ENCODE measurements at places on chromosomes 5 and 9.

- DNase-seq = peak; percentile 40
Measured at GRCh38 chr5:102545175-102545574, 46.4 kb upstream of the SLCO6A1 start.

DNA sequence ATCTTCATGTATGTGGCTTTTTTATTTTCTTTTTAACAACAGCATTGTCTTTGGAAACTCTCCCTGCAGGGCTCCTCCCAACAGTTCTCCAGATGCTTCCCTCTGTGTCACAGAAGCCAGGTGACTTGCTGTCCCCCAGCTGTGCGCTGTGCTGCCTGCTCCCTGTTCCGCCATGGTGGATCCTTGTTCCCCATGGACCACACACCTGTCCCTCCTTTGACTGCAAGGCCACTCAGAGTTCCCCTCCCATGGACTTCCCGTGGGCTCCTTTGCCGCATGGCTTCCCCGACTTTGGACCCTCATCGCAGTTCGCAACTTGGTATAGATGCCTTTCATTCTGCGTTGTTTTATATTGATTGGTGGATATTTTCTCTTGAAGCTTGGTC is 18.6 kb downstream of the ANKRD33B start:
- DNase-seq = no peak

GRCh38 chr9:138073808-138074207 is 196.2 kb downstream of the CACNA1B start:
- no peak for DNase-seq

- DNase-seq = no peak
Measured at GRCh38 chr5:152400846-152401245, 4.2 kb downstream of the NMUR2 start.

DNA sequence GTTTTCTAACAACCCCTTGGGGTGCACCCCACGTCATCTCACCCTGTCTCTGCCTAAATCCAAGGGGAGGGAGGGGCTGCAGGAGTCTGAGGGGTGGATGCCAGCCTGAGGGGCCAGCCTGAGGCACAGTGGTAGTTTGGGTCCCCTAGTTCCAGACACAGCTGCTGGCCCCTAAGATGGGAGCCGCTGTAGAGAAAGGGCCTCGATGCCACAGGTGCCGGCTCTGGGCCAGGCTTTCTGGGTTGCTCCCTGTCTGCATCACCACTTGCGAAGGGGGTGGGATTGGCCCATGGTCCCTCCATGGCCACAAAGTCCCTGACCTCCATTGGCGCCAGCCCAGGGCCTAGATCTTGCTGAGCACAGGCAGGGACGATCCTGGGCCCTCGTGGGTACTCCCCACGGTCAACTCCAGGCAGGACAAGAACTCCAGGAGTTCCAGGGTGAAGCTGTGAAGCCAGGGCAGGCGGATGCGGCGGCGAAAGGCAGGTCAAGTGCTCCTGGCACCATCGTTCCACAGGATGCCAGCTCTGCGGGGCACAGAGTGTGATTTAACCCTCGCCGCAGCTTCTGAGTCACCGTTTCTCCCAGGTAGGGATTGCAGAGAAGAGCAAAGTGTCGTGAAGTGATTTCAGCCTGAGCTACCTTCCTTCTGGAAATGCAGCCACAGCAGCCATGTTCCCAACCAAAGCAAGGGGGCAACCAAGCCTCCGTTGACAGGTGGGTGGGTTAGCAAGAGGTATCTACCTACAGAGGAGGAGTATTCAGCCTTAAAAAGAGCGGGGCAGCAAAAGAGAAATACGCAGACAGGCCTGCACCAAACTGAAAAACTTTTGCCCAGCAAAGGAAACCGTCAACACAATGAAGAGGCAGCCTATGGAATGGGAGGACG is 41.6 kb upstream of the EXOC3 start:
- no peak for DNase-seq

GRCh38 chr5:59458321-59458720 is 435.2 kb downstream of the PDE4D start:
- DNase-seq = no peak

- no peak for DNase-seq
Measured at GRCh38 chr9:85173967-85174366, 504.4 kb downstream of the NTRK2 start.

- no peak for DNase-seq
Measured at GRCh38 chr9:98943682-98944056, at the start of gene COL15A1. Gene COL15A1, plus strand, starts transcription at chr9:98943907. Its CDS starts 155 bp downstream, at chr9:98944062.

GRCh38 chr5:15966066-15966640 is 213.4 kb downstream of the MARCHF11 start:
- no peak for DNase-seq

GRCh38 chr5:173733831-173734501 is 117.5 kb upstream of the BOD1 start:
- no peak for DNase-seq

DNA sequence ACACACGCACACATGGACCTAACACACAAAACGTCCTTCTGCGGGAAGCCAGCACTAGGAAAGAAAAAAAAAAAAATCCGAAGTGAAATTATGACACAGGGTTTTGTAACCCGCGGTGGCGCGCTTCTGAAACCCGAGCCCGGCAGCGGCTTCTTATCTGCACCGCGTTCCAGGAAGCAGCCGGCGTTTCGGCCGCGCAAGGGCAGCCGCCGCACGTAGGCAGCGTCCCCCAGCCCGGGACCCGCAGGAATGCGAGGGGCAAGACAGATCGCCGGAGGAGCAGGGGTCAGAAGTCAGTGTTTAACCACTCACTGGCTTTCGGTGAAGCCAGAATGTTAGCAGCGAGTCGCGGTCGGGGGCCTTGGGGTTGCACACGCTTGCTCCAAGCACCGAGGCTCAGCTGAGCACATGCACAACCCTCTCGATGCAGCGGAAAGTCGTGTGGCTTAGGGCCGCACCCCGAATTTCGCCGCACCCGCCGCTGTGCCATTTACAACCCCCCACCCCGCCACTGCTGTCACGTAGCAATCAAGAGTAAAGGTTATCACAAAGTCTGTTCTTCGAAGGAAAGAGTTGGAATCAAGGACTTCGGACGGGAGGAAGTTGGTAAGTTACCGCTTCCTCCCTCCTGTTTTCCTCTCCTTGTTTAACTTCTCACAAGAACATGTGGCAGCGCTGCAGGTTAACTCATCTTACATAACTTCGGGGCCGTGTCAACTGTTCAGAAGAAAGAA is 167.9 kb downstream of the AUH start:
- peak; percentile 42 for DNase-seq

- DNase-seq = no peak
Measured at GRCh38 chr5:8756498-8757084, 789.3 kb downstream of the SEMA5A start.

- DNase-seq = no peak
Measured at GRCh38 chr9:109150925-109151545, 16.0 kb downstream of the FRRS1L start.

DNA sequence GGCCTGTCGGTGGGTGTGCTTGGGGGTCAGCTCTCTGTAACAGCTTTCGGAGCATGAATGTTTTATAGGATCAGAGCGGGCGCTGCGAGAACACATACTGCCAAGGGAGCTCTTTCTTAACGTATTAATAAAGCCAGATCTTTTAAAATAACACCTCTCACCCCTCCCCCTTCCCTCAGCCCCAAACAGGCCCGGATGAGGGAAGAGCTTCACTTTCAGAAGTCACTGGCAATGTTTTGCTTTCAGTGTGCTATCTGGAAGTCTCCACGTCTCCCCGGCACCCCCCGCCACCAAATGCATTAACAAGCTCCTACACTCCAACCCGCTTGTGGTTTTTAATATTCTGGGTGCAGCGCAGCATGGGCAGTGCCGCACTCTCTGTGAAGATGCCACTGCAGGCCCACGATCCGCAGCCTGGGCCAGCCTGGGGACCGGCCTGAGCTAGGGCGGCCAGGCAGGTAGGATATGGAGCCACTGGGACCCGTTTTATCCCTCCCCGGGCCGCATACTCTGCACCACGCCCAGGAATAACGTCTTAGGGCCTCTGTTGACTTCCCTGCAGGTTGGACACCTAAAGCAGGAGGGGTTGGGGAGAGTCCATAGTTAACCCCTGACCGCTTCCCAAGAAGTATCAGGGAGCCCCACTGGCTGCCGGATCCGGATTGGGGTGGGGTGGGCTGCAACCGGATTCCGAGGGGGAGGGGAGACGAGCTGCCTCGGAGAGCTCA is 12.6 kb downstream of the NR2F1 start:
- no peak for DNase-seq

- DNase-seq = no peak
Measured at GRCh38 chr5:133338504-133339355, 273.6 kb downstream of the FSTL4 start.

- DNase-seq = no peak
Measured at GRCh38 chr5:159549046-159549445, 218.8 kb upstream of the IL12B start.

DNA sequence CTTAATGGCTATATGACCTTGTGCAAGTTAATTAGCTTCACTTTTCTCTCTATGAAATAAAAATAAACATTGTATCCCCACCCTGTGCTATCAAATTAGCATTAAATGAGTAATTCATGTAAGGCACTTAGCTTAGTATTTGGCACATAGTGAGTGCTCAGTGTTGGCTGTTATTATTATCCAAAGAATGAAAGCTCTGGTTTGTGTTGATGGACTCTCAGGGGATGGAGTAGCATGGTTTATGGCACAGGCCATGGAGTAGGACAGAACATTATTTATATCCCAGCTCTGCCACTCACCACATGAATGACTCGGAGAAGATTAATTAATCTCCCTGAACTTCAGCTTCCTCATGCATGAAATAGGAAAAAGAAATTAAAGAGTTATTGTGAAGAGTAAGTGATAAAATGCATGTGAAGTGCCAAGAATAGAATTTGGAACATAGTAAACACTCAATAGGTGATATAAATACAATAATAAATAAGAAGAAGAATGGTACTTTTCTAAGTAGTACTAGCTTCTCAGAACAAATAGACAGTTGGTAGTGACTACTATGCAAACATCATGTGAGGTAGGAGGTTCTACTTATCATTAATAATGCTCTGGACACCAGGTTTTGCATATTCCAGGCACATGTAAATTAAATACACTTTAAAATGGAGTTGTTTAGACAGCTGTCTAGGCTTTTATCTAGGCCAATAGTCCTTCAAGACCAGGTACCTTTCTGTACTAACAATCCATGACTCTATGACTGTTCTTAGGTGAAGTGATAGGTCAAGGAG is 146.4 kb downstream of the GRIA1 start:
- DNase-seq = no peak

- no peak for DNase-seq
Measured at GRCh38 chr9:76652894-76653293, 111.3 kb upstream of the PCA3 start.

GRCh38 chr5:17282283-17283120 is 65.1 kb downstream of the BASP1 start:
- no peak for DNase-seq

DNA sequence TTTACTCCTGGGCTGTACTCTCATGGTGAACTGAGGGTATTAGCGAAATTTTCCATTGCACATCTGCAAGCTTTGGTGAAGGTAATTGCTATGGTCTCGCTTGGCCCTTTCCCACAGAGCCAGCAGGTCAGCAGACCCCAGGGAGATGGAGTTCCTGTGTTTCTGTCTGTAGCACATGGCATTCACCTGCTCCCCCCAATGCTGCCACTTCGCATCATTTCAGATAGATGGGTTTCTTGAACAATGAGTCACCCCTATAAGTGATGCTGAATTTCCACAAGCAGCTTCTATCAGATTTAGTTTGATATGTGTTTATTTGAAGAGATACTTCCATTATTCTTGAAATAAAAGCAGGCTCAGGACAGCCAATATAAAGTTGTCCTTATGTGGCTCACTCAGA is 117.8 kb downstream of the ERCC6L2 start:
- DNase-seq = no peak

GRCh38 chr9:133727277-133727875 is 10.8 kb downstream of the SARDH start:
- DNase-seq = no peak

GRCh38 chr5:132501961-132502931 is 11.7 kb upstream of the IRF1 start:
- no peak for DNase-seq

DNA sequence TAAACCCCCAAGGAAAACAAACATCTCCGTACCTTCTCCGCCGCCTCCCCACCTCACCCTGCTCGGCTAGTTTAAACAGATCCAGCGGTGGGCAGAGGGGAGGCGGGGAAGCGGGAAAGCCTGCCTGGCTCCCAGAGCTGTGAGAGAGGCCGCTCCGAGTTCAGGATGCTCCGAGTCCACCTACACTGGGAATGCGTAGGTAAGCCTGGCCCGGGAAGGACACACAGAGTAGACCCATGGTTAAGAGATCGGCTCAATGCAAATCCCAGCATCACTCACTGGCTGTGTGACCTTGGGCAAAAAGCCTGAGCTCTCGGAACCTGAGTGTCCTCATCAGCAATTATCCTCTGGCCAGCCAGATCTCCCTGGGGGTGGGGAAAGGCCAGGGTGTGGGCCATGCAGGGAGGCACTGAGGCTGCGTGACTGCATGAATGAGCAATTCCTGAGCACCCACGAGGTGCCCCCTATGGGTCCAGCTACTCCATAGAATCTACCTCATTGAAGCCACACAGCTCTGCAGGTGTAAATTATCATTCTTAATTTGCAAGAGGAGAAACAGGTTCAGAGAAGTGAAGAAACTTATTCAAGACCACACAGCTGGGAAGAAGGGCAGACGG is 30.5 kb upstream of the LMX1B start:
- no peak for DNase-seq

GRCh38 chr5:132439521-132440089 is 51.0 kb downstream of the IRF1 start:
- no peak for DNase-seq

DNA sequence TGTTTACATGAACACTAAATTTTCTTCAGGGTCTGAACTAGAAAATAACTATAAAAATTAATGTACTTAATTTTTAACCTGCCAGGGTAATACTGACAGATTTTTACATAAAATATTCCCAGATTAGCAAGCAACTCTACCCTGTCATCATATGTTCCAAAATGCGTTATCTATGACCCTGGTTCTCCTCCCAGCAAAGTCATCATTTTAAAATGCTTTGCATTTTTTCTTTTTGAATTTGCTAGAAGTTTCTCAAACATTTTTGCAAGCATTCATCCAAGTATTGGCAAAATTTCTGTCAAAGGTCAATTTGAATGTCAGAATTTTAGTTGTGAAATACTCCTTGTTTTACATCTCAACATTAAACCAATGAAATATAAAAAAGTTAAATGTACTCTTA is 144.5 kb upstream of the FTMT start:
- no peak for DNase-seq

- DNase-seq = no peak
Measured at GRCh38 chr9:31445960-31446359, 938.5 kb upstream of the ACO1 start.

DNA sequence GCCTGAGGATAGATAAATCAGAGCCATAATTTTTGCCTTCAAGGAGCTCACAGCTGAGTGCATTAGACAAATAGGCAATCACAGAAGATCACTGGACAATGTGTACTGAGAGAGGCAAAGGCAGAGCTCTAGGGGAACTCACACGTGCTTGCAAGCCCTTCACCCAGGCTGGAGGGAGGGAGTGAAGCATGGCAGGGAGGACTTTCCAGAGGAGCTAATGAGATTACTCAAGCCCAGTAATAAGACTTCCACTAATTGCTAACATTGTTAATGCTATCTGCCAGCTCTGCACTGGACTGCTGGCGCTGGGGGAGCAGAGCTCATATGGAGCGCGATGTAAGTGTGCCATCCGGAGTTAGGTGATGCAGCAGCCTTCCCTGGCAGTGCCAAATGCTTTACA is 408.4 kb downstream of the NTRK2 start:
- no peak for DNase-seq
